ENCODE measurements at places on chromosomes 1 and 21. TPM values are rescaled to one million over a fixed set of nuclear protein-coding genes. Genes with fewer than 3 reads are reported as not detected.

GRCh38 chr1:182175361-182175931 lies 113.9 kb upstream of the ZNF648 start:
- H3K36me3 ChIP-seq: no peaks in the 10 kb centered on the region
- H3K27me3 ChIP-seq: no peaks in the 10 kb centered on the region
- no peak for DNase-seq
- no peak overlapping the region for H3K27ac ChIP-seq

SPRR2B gene
- total RNA-seq: not detected

GRCh38 chr1:78277253-78277652 lies 213.5 kb upstream of the PTGFR start:
- no peak overlapping the region for H3K4me3 ChIP-seq
- H3K27me3 ChIP-seq: no peaks in the 10 kb centered on the region

TNFSF18 gene
- total RNA-seq: 0.11 TPM

GRCh38 chr1:167772436-167772835 lies 50.7 kb downstream of the MPZL1 start:
- no peak overlapping the region for H3K27ac ChIP-seq
- H3K4me1 ChIP-seq: no peaks in the 10 kb centered on the region
- DNase-seq: no peak
- no peaks in the 10 kb centered on the region for H3K27me3 ChIP-seq

GRCh38 chr1:164977561-164977960 lies 379.0 kb downstream of the LMX1A start:
- DNase-seq: no peak
- H3K4me1 ChIP-seq: peaks cover 8% of the 10 kb centered on the region
- no peaks in the 10 kb centered on the region for H3K27me3 ChIP-seq
- H3K4me3 ChIP-seq: no peak overlapping the region
- no peak overlapping the region for H3K27ac ChIP-seq
- no peaks in the 10 kb centered on the region for H3K36me3 ChIP-seq

- peak; percentile 88 for DNase-seq
- H3K36me3 ChIP-seq: no peaks in the 10 kb centered on the region
- no peak overlapping the region for H3K4me3 ChIP-seq
- peaks cover 4% of the 10 kb centered on the region for H3K4me1 ChIP-seq
- no peaks in the 10 kb centered on the region for H3K27me3 ChIP-seq
- H3K27ac ChIP-seq: no peak overlapping the region
Measured at GRCh38 chr1:94063379-94063778, 57.6 kb downstream of the ABCA4 start.

ILDR2 gene
- 12.3 TPM for total RNA-seq

KIAA1614 gene
- total RNA-seq: 1.3 TPM

DNA sequence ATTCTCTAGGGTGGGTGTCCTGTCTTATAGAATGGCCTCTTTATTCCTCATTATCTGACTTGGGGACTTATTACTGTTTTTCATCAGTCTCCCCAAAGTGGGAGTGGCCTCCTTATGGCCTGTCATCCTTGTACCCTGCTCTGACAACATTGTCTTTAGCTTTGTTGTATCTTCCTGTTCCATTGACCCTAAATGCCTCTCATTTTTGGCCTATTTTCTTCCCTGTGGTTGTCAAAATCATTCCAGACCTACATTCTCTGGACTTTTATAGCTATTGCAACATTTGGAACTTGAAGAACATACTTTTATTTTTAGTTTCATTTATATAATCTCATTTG lies 9.7 kb downstream of the SFT2D2 start:
- peaks cover 23% of the 10 kb centered on the region for H3K4me1 ChIP-seq
- no peak overlapping the region for H3K4me3 ChIP-seq
- no peak for DNase-seq
- no peaks in the 10 kb centered on the region for H3K27me3 ChIP-seq
- H3K36me3 ChIP-seq: peaks cover 18% of the 10 kb centered on the region

- peak overlapping the region; percentile 75 for H3K4me3 ChIP-seq
- H3K4me1 ChIP-seq: peaks cover 15% of the 10 kb centered on the region
- H3K27me3 ChIP-seq: no peaks in the 10 kb centered on the region
- peak; percentile 49 for DNase-seq
- H3K36me3 ChIP-seq: no peaks in the 10 kb centered on the region
Measured at GRCh38 chr21:42654179-42654912, 925 bp downstream of the PDE9A start.

C1QA gene
- total RNA-seq: not detected

DNA sequence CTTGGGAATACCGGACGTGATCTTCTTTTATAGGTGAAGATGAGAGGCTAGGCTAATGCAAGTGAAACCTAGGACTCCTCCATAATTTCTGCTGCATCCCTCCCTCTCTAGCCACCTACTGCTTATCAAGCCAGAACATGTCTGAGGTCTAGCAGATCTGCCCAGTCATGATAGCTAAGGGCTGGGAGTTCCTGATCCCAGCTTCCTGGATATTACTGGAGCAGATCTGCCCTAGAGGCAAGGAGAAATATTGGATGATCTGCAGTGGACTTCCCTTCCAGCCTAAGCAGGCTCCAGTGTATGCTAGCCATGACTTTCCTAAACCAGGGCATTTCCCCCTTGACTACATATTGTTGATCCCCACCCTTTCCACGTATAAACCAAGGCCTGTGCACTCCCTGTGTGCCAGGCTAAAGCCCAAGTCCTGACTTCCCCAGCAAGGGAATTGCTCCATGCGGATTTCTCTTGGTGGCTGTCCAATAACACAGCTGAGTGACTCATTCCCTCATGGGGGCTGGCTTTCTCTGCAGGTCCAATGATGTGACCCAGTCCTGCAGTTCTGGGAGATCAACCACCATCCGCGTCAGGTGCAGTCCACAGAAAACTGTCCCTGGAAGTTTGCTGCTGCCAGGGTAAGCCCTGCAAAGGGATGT lies 15.5 kb upstream of the SARS1 start:
- DNase-seq: peak; percentile 85
- peak overlapping the region; percentile 60 for H3K27ac ChIP-seq
- peaks cover 16% of the 10 kb centered on the region for H3K27me3 ChIP-seq
- H3K36me3 ChIP-seq: no peaks in the 10 kb centered on the region

DNA sequence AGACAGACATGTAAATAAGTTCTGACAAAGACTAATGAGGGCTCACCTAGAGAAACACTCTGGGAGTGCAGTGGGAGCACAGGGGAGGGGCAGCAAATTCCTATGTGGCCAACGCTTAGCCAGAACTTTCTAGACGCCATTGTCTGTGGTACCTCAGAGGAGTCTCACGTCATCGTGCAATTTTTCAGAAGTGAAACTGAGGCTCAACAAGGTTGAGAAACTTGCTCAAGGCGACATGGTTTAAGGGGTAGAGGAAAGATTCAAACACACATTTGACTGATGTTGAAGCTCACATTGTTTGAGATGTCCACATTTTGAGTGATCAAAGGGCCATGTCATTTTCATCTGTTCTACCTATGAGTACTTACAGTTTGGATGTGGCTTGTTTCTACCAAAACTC lies 152.6 kb upstream of the LMO4 start:
- no peaks in the 10 kb centered on the region for H3K36me3 ChIP-seq
- H3K27ac ChIP-seq: no peak overlapping the region
- peaks cover 7% of the 10 kb centered on the region for H3K4me1 ChIP-seq

EVA1C gene
- total RNA-seq: 0.81 TPM

DNA sequence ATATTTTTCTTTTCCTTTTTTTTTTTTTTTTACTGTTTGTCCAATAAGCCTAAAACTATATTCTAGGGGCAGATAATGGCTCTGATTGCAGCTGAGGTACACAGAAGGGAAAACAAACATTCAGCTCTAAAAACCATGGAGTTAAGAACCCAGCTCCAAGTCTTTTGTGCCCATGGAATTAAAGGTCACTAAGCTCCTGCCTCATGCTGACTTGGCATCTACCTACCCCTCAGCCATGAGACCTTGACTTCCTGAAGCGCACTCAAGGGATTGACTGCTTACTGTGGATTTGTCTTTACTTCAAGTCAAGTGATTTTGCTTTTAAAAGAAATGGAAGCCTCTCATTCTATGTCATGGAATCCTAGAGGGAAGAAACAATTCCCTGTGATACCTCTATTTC lies 192.3 kb downstream of the AMY1C start:
- no peaks in the 10 kb centered on the region for H3K27me3 ChIP-seq
- no peak for DNase-seq
- H3K27ac ChIP-seq: no peak overlapping the region
- no peaks in the 10 kb centered on the region for H3K36me3 ChIP-seq
- H3K4me3 ChIP-seq: no peak overlapping the region
- no peaks in the 10 kb centered on the region for H3K4me1 ChIP-seq

MCOLN2 gene
- not detected for total RNA-seq

DNA sequence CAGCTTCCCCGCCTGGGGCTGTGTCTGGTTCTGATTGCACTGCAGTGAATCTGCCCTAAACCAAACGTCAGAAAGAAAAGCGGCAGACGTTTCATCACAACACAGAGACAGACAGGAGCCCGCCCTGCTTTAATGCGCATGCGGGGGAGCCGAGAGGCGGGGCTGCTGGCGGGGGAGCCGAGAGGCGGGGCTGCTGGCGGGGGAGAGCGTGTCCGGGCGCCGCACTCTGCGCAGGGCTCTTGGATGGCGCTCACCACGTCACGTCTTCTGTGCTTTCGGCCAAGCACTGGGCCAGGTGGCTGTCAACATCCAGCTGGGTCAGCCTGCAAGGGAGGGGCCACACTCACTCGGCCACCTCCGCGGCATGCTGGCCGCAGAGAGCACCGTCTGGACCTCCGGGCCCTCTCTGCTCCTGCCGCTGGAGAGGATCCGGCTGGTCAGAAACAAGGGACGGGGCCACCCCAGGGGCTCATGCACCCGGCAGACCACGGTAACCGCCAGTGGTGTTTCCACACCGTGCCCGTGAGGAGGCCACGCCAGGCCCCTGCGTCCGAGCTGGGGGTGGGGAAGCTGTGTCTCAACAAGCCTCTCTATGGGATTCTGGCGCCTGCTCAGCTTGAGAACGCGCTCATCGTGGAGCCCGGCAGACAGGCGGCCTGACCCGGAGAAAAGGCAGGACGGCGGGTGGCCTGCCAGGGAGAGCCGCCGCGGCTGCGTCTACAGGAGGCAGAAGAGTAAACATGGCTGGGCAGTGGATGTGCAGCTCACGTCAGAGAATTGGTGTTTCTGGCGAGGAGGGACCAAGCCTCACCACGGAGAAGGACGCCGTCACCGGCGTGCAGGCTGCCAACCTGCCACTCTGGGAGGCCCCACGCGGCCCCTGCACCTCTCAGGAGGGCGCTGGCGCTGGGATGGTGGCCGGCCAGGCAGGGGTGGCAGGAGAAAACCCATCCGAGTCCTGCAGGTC lies 4.8 kb downstream of the FAAP20 start:
- peaks cover 5% of the 10 kb centered on the region for H3K36me3 ChIP-seq
- H3K4me1 ChIP-seq: peaks cover 22% of the 10 kb centered on the region
- H3K27me3 ChIP-seq: no peaks in the 10 kb centered on the region
- DNase-seq: peak; percentile 98
- peak overlapping the region; percentile 61 for H3K27ac ChIP-seq

- no peak for DNase-seq
- no peaks in the 10 kb centered on the region for H3K36me3 ChIP-seq
- no peak overlapping the region for H3K4me3 ChIP-seq
- no peak overlapping the region for H3K27ac ChIP-seq
Measured at GRCh38 chr1:41811051-41811795, 107.5 kb downstream of the HIVEP3 start.

DNA sequence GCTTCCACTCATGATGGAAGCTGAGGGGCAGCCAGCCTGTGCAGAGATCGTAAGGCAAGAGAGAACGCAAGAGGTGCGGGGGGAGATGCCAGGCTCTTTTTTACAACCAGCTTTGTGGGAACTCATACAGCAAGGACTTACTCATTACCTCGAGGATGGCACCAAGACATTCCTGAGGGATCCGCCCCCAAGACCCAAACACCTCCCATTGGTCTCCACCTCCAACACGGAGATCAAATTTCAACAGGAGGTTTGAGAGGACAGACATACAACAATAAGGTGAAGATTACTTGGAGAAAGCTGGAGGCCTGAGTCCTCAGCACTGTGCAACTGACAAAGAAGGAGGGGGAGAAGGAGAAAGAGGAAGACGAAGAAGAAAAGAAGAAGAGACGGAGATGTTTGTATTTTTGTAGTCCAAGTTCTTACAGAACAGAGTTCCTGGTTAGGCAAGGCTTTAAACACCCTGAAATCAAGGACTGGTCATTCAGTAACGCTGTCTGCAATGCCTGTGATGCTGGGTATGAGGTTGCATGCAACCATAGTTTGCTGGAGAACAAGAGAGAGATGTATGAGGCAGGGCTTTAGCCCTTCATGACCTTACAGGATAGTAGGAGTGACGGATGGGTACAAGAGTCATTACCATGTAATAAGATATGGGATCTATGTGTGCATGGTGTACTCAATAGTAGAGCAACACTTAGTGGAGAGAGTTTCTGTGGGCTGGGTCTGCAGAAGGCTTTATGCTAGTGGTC lies 19.7 kb upstream of the GALNT2 start:
- no peak for DNase-seq
- H3K36me3 ChIP-seq: no peaks in the 10 kb centered on the region
- no peaks in the 10 kb centered on the region for H3K27me3 ChIP-seq
- no peak overlapping the region for H3K4me3 ChIP-seq

SELL gene
- not detected for total RNA-seq

DNA sequence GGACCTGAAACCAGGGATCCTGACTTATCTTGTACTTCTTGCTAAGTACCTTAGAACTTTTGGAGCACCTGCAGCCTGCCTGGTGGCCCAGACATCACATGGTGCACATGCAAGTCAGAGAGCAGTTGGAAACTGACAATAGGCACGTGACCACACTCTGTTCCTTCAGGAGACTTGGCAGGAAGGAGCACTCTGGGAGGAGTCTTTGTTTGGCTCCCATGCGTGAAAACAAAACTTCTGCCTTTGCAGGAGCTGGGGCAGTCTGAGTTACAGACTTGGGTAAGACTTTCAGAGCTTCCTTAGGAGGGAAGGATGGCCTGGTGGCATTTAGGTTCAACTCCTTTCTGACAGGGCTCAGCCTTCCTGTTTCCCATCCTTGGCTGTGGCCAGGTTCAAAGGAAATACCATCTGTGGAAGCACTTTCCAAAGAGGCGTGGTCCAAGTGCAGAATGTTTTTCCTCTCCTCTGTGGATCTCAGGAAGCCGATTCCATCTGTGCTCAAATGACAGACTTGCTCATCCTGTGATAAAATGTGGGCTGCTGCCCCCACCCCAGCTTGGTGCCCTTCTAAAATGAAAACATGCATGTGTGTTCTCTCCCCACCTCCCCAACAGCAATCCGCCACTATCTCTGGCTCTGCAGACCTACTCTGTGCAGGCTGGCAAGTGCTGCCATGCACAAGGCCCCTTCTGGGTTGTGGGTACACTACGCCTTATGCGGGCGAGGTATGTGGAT lies 14.1 kb upstream of the ZNF436 start:
- H3K27me3 ChIP-seq: peaks cover 2% of the 10 kb centered on the region
- no peak overlapping the region for H3K4me3 ChIP-seq
- H3K36me3 ChIP-seq: peaks cover 18% of the 10 kb centered on the region
- DNase-seq: no peak

RGS13 gene
- total RNA-seq: 1.4 TPM

- no peak overlapping the region for H3K27ac ChIP-seq
- no peak overlapping the region for H3K4me3 ChIP-seq
- DNase-seq: no peak
Measured at GRCh38 chr1:233677690-233678354, 63.9 kb downstream of the KCNK1 start.

GRCh38 chr1:36307601-36308330 lies 1.6 kb downstream of the SH3D21 start:
- DNase-seq: no peak
- peak overlapping the region; percentile 52 for H3K4me3 ChIP-seq
- peaks cover 10% of the 10 kb centered on the region for H3K36me3 ChIP-seq
- H3K27ac ChIP-seq: no peak overlapping the region
- no peaks in the 10 kb centered on the region for H3K27me3 ChIP-seq

PTAFR gene
- 0.07 TPM for total RNA-seq

Measured in cardiac muscle cell (in vitro differentiated cells and primary cell).